Transverse colon (tissue), 4 donors: ENCODE measurements at places on chromosomes 7 and 10. TPM values are rescaled to one million over a fixed set of nuclear protein-coding genes. Genes with fewer than 3 reads are reported as not detected.

BTBD16 gene
- total RNA-seq: not detected

KCP gene
- total RNA-seq: not detected

SLC26A3 gene
- 296 TPM for total RNA-seq

RAB18 gene
- 36.7 TPM for total RNA-seq

WDFY4 gene
- 9.1 TPM for total RNA-seq

FUOM gene
- total RNA-seq: 43.3 TPM

RET gene
- 0.37 TPM for total RNA-seq

OR9A2 gene
- not detected for total RNA-seq

HTR5A gene
- not detected for total RNA-seq

PDLIM1 gene
- total RNA-seq: 238 TPM

CREB5 gene
- 12.2 TPM for total RNA-seq

ASB10 gene
- total RNA-seq: not detected

HECW1 gene
- total RNA-seq: 1.1 TPM

GPRIN2 gene
- total RNA-seq: 56.1 TPM

SLC16A9 gene
- total RNA-seq: 0.80 TPM

ABCF2 gene
- total RNA-seq: 30.8 TPM

TYSND1 gene
- total RNA-seq: 18.6 TPM

PPP1R17 gene
- not detected for total RNA-seq

STOX1 gene
- 1.7 TPM for total RNA-seq

CNTNAP2 gene
- total RNA-seq: 0.60 TPM

SDHAF3 gene
- not detected for total RNA-seq

GSAP gene
- 20.6 TPM for total RNA-seq
